Left lobe of liver (tissue), 2 donors: ENCODE measurements at places on chromosomes 6 and 20.

DNA sequence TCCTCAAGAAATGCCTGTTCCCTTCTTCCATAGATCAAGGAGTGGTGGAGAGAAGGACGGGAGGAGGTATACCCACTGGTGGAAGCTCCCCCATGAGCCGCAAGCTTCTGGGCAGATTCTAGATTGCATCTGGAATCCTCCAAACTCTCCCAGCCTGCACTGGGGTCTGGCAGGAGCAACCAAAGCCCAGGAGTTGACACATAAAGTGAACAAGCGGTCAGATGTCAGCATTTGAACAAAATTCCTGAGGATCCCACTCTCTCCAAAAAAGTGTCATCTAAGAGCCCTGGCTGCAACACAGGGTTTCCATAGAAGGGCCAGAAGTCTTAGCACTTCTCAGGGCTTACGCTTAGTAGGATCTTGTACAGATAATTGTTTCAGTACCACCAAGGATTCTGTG, 88.2 kb downstream of the KCNB1 start:
- no peak for DNase-seq

DNA sequence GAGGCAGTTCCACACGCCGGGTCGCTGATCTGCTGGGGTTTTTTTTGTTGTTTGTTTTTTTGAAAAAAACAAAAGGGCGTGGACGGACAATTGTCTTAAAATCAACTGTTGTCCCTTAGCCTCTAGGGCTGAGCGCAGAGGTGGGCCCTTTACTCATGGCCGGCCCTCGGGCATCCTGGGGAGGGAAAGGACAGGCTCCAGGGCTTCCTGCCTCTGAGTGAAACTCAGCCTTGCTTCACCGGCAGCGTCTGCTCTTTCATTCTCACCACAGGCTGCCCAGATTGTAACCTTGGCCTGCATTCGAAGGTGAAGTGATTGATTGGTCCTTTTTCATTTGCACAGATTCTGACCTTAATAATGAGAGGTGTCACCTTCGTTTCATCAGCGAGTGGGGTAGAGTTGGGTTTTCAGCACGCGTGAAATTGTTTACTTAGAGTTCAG, 797 bp downstream of the SMIM13 start:
- peak; percentile 63 for DNase-seq

DNA sequence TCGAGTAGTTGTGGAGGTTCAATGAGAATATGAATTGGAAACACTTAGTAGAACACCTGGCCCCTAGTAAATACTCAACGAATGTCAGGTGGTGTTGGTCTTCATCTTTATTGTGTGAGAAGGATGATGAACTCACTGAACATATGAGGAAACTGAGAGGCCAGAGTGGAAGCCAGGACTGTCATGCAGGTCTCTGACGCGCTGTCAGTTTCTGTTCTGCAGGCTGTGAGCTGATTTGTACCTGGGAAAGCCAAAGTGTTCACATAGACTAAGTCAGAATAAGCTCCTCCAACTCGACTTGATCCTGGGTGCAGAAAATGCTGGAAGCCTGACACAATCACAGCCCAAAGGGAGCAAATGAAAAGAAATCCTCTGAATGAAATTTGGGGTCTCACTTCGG, 222.2 kb downstream of the LY86 start:
- DNase-seq, result no peak

DNA sequence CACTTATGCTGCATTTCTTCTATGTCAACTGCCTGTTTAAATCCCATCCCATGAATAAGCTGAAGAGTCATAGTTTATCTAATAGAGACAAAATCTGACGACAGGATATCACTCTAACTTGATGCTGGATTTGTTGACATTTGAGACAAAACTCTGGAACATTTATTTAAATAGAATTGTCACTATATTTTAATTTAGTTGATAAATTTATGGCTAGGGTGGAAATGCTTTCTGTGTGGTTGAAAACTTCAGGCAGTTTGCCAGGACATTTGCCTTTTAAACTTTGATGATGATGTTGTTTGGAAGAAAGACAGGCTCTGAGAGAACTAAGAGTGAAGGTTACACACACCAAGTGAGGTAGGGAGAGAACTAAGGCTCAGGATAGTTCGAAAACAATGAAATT, 68.1 kb downstream of the GJA1 start:
- no peak for DNase-seq

DNA sequence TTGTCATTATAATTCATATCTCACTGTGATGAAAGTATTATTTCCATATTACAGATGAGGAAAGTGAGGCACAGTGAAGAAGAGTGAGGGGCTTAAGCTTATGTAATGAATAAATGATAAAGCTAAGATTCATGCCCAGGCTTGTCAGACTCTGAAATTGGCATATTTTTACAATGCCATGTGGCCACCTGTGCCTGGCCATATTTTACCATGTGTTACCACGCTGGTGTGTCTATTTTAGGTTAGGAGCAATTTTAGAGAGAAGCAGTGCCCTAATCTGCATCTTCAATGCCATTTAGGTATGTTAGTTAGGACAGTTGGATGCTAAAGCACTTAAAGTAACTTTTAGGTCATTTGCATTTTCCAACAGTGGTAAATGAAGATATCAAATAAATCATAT, 188.0 kb upstream of the FLRT3 start:
- no peak for DNase-seq

GRCh38 chr6:125984311-125984710, 2.0 kb upstream of the TRMT11 start:
- DNase-seq, result no peak

GRCh38 chr6:89638320-89639195, at the start of gene LYRM2:
LYRM2 (minus strand) TSS chr6:89638747; CDS start chr6:89638716, 31 bp downstream.
- DNase-seq, result peak; percentile 96
